Fibroblast of skin of left quadriceps (primary cell): ENCODE measurements at places on chromosomes 11 and 22.

- peak; percentile 82 for DNase-seq
Measured at GRCh38 chr11:13207665-13208594, 69.7 kb upstream of the BMAL1 start.

DNA sequence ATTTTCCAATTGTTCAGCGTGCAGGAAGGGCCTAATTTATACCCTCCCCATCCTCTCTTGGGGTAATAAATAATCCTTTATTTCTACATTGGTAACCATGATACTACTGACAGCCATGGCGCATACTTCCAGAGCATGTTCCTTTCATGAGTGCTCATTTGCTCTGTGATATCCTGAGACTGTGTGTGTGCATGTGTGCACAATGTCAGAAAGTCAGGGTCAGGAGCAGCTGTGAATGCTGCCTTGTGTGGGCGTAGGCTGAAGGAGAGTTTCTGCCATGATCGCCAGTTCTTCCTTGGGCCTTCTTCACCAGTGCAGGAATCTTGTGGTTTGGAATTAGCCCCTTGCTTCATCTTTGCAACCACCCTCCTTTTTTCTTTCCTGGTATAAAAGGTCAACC lies 10.2 kb downstream of the TUBA8 start:
- DNase-seq, result no peak

DNA sequence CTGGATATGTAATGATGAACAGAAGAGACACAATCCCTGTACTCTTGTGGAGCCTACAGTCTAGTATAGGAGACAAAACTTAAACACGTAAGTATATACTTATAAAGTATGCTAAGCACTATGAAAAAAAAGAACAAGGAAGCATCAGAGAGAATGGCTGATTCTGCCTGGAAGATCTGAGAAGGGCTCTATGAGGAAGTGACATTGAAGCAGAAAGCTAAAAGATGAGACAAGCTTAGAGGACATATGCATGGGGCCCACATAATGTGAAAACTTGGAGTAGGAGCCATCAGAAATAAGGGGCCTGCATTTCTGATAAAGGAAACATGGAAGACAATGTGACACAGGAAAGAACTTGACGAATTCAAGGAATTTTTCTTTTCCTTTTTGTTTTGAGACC lies 16.6 kb downstream of the SAA1 start:
- no peak for DNase-seq

DNA sequence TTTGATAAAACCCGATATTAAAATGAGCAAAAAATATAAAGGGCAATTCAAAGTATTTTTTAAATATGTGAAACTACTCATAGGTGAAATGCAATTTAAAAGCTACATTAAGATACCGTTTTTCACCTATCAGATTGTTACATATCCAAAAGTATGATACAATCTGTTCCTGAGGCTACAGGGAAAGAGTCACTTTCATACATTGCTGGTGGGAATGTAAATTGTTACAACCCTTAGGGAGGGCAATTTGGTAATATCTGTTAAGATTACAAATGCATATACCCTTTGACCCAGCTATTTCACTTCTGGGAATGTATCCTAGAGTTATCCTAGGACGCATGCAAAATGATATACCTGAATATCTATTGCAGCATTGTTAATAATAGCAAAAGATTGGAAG lies 132.1 kb downstream of the BLID start:
- no peak for DNase-seq

DNA sequence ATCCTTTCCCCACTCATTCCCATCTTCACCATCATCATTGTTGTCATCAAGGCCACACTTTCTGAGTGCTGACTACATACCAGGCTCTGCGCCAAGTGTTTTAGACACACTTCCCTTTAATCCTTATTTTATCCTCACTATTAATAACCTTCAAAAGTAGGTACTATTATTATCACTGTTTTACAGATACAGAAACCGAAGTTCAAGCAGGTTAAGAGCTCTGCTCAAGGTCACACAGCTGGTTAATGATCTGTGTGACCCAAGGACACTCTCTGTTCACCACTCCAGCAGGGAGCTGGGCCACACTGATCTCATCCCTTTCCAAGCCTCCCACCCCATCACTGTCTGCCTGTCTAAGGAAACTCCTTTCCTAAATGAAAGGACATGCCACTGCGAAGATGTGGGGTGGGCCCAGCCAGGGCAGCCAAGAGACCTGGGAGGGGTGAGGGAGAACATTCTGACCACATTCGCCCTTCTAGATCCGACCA lies 17.2 kb upstream of the TSKU start:
- no peak for DNase-seq

DNA sequence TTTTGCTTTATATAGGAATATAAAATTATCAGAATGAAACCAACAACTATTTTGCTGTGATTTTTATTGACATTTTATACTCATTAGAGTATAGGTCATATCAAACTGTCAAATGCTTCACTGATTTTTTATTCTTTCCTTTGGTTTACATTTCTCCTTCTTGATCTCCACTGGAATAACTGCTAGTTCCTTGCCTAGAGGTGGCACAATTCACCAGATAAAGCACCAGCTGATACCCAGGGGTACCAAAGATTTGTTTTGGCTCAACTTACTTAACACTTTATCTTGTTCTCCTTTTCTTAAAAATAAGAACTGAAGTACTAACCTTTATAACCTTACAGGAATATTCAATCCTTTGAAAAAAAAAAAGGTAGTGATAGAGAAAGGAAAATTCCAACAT lies 725.1 kb upstream of the CHORDC1 start:
- DNase-seq, result no peak

GRCh38 chr11:108522318-108522717 lies 24.1 kb upstream of the POGLUT3 start:
- no peak for DNase-seq

DNA sequence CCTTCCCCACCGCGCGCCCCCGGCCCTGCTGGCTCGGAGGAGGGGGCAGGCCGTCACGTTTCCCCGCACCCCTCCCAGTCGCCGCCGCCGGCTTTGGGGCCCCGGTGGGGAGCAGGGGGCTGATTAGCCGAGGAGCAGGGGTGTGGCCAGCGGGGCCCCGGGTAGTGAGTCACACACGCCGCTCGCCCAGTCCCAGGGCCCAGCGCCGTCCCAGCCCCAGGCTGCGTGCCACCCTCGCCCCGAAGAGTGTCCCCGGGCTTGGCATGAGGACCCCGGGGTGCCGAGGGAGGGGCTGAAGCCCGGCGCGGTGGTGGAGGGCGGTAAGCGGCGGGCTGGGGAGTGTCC lies 34.4 kb downstream of the PRDM11 start:
- peak; percentile 11 for DNase-seq

DNA sequence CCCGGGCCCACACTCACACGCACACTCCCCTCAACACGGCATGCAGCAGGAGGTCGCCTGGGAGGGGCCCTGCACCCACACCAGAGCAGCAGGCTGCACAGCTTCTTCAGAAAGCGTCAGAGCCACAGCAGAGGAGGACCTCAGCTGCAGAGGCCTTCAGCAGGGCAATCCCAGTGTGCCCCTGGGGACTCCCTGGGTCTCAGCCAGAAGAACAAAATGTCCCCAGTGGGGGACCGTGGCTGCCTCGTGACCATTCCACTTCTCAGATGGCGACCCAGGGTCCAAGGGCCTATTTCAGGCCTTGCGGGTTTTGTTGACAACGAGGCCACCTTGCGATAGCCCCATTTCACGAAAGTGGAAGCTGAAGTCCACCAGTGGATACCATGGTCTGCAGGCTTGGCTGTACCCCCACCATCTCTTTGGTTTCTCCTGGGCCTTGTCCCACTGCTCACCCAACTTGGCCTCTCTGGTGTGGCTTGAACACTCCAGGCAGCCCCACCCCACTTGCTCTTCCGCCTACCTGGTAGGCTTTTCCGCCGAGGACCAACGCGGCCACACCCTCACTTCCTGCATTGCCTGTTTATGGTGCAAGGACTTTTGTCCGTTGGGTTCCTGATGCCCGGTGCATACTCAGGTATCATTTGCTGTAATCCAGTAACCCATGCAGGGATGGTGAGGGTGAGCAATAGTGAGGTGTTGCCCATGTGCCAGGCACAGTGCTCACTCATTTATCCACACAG lies 38.1 kb downstream of the MB start:
- DNase-seq, result no peak

- peak; percentile 42 for DNase-seq
Measured at GRCh38 chr11:65429068-65429681, 6.6 kb downstream of the NEAT1 start.

GRCh38 chr11:62556875-62557631 lies 10.4 kb upstream of the AHNAK start:
- no peak for DNase-seq

GRCh38 chr11:116853461-116854073 lies 16.1 kb upstream of the APOA1 start:
- DNase-seq, result peak; percentile 79

DNA sequence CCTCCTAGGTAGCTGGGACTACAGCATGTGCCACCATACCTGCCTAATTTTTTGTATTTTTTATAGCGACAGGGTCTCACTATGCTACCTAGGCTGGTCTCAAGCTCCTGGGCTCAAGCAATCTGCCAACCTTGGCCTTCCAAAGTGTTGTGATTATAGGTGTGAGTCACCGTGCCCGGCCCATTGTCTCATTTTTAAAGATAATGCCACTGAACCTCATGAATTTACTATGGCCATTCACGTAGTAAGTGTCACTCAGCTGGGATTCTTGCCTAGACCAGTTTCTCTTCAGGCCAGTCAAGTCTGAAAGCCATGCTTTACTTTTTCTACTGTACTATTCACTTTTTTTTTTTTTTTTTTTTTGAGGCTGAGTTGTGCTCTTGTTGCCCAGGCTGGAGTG lies 22.4 kb downstream of the DEPDC5 start:
- no peak for DNase-seq

DNA sequence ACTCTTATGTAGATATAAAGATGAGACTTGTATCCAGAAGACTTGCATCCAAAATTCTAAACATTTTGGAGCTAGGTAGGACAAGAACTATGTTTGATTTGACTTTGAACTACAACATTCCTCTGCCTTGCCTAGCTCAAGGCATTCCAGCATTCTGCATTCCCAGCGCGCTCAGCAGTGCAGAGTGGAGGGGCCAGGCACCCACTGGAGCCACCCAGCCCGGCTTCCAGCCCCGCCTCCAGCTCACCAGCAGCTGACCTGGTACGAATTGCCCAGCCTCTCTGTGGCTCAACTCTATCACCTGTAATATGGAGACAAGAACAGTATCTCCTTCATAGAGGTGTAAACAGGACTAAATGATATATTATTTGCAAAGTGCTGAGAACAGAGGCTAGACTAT lies 28.8 kb downstream of the PRDM10 start:
- DNase-seq, result no peak

- no peak for DNase-seq
Measured at GRCh38 chr11:117701781-117702180, 95.2 kb downstream of the DSCAML1 start.

- no peak for DNase-seq
Measured at GRCh38 chr22:28761449-28761755, 11.1 kb upstream of the CCDC117 start.

GRCh38 chr11:126645186-126645585 lies 289.7 kb downstream of the ST3GAL4 start:
- no peak for DNase-seq

DNA sequence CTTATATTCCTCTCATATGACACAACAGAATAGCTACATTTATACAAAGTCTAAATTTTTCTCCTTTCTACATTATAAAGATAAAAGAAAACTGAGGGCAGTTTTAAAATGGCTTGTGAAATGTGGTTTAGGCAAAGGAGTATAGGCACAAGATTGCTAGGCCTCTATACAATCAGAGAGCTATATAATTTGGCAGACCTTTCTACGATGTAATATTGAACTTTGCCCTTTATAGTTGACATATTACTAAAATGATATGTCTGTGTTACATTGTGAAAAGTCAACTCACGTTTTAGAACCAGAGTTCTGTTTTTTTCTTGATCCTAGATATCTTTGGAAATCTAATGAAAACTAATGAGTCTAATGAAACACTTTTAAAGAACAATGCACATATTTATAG lies 430.2 kb downstream of the DLG2 start:
- DNase-seq, result no peak

GRCh38 chr22:41478473-41478872 lies 9.6 kb downstream of the ACO2 start:
- DNase-seq, result no peak

- no peak for DNase-seq
Measured at GRCh38 chr11:96207459-96208449, 135.2 kb downstream of the MAML2 start.

- no peak for DNase-seq
Measured at GRCh38 chr22:21010426-21011113, 4.4 kb upstream of the P2RX6 start.

GRCh38 chr22:48630433-48630754 lies 1197.3 kb downstream of the BRD1 start:
- no peak for DNase-seq

- DNase-seq, result no peak
Measured at GRCh38 chr11:75432911-75433321, at the start of gene KLHL35. KLHL35 (minus strand) TSS chr11:75433203; CDS start chr11:75430629, 2,574 bp downstream.

- DNase-seq, result no peak
Measured at GRCh38 chr11:74487875-74488274, 5.6 kb downstream of the LIPT2 start.

DNA sequence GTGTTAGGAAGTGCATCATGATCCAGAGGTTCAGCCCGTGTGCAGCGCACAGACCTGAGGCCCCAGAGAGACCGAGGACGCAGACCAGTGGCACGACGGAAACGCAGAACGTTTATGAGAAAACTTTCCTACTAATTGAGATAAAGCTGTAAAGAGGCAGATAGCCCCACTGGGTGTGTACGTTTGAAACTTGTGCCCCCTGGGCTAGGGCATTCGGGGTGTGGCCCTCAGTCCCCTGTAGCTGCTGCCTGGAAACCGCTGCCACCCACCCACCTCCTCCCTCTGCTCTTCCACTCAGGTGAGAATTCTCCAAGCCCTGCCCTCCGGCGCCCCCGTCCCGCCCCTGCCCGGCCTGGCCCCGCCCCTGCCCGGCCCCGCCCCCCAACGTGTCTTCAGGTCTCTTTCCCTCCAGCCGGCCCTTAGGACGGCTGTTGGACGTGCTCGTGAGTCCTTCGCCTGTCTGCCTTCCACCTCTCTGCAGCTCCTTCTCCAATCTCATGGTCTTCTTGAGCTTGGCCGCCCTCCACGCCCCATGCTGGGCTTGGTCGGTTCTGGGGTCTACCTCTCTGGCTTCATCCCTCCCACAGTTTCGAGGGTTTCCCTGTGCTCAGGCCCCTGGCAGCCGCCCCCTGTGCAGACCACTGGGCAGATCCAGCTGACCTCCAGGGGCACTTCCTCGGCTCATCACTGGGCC lies 12.1 kb downstream of the MAPK8IP2 start:
- DNase-seq, result no peak

DNA sequence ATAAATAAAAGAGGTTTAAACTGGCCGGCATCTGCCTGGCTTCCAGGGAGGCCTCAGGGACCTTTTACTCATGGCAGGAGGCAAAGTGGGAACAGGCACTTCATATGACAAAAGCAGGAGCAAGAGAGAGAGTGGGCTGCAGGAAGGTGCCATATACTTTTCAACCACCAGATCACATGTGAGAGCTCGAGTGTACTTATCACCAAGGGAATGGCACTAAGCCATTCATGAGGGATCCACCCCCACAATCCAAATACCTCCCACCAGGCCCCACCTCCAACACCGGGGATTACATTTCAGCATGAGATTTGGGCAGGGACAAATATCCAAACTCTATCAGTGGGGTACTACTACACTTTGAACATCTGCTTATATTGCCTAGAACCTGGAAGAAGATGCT lies 126.5 kb downstream of the PARVA start:
- no peak for DNase-seq
